ENCODE measurements at places on chromosomes 3 and 15.

DNA sequence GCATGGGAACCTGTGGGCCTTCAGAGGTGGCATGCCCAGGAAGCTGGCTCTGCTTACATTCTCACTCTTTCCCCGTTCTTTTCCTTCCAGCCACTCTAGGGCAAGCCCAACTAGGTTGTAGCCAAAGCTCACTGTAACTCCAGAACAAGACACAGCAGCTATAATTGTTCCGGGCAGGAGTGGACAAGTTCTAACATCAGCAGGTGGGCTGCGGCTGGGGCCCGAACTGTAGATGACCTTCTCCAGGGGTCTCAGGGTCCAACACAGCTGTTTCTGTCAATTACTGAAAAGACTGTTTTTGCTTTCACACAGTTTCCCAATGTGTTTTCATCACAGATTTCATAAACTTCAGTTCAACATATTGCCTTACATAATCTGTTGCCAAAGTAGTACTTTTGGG lies 11.5 kb downstream of the RASGRP1 start:
- DNase-seq: no peak

- DNase-seq: no peak
Measured at GRCh38 chr15:43552256-43552655, 34.8 kb downstream of the MAP1A start.

- DNase-seq: no peak
Measured at GRCh38 chr3:14121859-14122258, 2.8 kb downstream of the CHCHD4 start.

GRCh38 chr3:172103724-172104123 lies 64.3 kb downstream of the FNDC3B start:
- DNase-seq: no peak

GRCh38 chr3:13655061-13655913 lies 106.4 kb downstream of the FBLN2 start:
- peak; percentile 57 for DNase-seq
